Kidney epithelial cell (primary cell): ENCODE measurements at places on chromosomes 11 and 22. TPM values are rescaled to one million over a fixed set of nuclear protein-coding genes. Genes with fewer than 3 reads are reported as not detected.

DNA sequence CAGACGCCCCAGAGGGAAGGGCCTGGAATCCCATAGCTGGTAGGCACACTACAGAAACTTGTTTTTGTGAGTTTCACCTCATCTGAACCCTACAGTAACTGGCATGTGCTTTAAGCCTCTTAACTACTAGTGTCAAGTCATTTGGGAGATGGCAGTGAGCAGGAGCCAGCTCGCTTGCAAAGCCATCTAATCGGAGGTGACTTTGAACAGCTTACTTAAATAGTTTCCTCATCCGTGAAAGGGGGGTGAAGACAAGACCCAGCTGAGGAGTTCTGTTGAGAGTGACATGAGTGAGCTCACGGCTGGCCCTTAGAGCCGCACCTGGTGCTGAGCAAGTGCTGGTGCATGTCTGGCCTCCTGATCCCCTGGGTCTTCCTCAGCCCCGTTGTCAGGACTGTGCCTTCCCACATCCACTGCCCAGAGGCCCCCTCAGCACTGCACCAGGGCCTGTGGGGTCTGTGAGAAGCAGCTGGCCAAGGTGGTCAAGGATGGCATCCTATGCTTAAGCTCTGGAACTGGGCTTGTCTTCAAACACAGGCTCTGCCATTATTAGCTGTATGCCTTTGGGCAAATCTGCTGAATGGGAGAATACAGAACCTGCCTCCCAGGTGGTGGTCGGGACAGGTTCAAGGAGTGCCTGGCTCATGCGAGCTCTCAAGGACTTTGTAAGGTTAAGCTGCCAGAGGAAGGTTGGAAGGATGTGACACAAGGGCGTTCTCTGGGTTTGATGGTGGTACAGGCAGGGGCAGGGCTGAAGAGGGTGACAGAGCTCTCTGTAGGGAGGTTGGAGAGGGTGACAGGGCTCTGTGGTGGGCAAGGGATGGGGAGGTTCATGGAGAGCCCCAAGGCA is 27.3 kb downstream of the INCENP start:
- DNase-seq, result no peak

Gene GNG3
- not detected in 2 replicates for total RNA-seq

GRCh38 chr22:37186228-37186996 is 1.6 kb downstream of the C1QTNF6 start:
- no peak for DNase-seq

DNA sequence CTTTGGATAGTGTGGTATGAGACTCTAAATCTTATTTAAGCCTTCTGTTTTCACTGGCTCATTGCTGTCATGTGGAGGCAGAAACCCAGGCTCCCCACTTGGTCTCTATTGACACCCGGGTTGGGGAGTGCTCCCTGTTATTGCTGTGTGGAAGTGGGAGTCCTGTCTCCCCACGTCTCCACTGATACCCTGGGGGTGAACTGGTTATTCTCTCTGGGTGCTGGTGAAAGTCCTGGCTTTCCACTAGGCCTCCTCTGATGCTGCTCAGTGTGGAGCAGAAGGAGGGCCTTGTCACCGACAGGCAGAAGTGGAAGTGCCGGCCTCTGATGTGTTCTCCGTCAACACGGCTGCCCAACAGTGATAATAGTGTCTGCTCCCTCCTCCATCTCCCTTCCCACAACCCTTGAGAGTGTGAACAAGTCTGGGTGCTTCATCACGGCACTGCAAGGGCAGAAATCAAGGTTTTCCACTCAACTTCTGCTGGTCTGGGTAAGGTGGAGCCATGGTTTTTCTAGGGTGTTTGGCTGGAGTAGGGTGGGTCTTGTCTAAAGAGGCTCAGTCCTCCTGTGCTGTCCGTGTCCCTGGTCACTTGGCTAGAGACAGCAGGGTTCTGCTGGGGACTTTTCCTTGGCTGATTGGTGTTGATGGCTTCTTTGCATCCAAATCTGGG is 240.7 kb upstream of the B3GAT1 start:
- no peak for DNase-seq

Gene TSGA10IP
- total RNA-seq, result not detected in 2 replicates

- peak; percentile 83 for DNase-seq
Observed at GRCh38 chr11:12900496-12900895, 108.6 kb upstream of the RASSF10 start.

DNA sequence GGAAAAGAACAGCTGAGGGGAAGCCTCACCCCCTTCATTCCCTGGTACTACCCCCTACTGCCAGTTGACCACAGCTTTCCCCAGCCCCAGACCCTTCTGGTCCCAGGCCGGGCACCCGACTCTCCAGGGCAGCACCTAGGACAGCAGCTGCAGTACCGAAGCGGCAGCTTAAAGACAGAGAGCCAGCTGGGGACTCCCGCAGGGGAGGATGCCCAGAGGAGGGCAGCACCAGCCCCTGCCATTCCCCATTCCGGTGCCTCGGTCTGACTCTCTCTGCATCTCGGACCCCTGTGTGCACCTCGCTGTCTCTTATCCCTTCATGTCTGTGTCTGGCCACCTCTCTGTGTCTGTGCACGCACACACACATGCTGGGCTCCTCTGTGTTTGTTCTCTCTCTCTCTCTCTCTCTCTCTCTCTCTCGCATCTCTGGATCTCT is 9.4 kb downstream of the IGSF9B start:
- DNase-seq, result no peak

DNA sequence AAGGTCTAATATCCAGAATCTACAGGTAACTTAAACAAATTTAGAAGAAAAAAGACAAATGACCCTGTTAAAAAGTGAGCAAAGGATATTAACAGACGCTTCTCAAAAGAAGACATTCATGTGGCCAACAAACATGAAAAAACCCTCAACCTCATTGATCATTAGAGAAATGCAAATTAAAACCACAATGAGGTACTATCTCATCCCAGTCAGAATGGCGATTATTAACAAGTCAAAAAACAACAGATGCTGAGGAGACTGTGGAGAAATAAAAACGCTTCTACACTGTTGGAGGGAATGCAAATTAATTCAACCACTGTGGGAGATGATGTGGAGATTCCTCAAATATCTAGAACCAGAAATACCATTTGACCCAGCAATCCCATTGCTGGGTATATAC is 67.2 kb downstream of the SLC17A6 start:
- no peak for DNase-seq

DNA sequence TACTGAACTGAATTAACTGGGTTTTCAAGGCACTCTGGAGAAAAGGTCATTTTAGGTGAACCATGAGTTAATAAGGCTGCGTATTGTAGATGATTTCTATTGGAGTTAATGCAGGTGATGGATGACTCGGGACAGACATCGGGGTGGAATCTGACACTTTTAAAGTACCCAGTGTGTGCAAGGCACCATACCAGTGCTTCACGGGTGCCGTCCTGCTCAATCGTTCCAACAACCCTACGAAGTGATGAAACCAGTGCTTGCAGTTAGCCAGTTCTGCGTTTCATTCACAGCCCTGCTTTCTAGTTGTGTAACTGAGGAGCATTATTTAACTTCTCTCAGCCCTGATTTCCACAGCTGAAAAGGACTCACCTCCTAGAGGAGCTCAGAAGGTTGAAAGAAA is 216.5 kb downstream of the BARX2 start:
- DNase-seq, result no peak

Gene CHRDL2
- not detected in 2 replicates for total RNA-seq

DNA sequence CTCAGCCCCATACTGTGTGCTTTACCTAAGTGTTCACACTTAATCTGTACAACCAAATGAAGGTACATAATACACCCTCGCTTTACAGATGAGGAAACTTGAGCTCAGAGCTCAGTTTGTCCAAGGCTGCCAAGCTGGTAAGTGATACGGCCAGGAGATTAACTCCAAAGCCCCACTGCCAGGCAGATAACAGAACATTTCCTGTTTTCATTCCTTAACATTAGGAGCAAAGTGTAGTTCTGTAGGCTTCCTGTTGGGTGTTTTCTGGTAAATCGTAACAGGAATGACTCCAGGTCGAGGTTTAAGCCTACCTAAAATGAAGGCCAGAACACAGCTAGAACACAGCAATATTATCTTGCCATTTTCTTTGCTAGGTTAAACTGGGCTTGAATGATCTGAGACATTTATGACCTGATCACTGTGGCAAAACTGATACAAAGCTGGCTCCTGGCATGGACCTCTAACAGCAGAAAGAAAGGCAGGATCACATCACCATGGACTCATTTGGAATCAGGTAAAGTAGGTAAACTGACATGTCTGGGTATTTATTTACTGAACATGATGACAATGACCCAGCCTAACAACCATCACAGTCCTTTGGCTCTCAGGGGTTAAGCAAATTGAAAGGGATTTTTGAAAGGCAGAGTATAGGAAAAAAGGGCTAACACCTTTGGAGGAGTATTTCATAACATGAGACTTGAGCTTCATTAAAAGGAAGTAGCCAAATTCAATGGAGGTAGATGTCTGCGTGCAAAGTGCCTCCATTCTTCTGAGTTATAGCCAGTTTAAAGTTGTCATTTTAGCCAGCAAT is 3.9 kb upstream of the NUP50 start:
- DNase-seq, result no peak

DNA sequence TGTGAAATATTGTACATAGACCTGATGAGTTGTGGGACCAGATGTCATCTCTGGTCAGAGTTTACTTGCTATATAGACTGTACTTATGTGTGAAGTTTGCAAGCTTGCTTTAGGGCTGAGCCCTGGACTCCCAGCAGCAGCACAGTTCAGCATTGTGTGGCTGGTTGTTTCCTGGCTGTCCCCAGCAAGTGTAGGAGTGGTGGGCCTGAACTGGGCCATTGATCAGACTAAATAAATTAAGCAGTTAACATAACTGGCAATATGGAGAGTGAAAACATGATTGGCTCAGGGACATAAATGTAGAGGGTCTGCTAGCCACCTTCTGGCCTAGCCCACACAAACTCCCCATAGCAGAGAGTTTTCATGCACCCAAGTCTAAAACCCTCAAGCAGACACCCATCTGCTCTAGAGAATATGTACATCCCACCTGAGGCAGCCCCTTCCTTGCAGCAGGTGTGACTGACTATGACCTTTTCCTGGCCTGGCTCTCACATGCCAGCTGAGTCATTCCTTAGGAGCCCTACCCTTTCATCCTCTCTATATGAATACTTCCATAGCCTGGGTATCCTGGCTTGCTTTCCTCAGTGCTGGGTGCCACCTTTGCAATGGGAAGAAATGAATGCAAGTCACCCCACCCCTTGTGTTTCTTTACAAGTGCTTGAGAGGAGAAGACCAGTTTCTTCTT is 12.3 kb downstream of the PIK3IP1 start:
- DNase-seq, result no peak

- DNase-seq, result no peak
Observed at GRCh38 chr11:93082900-93083299, 113.4 kb downstream of the MTNR1B start.

DNA sequence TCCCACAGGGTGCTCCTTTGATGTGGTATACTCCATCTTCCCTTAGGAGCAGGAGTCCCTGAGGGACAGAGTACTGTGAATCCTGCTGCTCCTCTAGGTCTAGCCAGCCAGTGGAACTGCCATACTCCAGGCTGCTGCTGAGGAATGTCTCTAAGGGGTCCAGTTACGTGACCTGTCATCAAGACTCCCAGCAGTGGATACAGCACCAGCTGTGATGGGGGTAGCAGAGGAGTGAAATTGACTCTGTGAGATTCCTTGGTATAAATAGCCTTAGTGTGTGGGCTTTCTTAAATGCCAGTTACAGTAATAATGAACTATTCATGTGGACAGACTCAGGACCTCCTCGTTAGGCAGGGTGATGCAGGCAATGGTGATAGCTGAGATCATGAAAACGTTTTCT is 140.4 kb upstream of the LUZP2 start:
- DNase-seq, result no peak

DNA sequence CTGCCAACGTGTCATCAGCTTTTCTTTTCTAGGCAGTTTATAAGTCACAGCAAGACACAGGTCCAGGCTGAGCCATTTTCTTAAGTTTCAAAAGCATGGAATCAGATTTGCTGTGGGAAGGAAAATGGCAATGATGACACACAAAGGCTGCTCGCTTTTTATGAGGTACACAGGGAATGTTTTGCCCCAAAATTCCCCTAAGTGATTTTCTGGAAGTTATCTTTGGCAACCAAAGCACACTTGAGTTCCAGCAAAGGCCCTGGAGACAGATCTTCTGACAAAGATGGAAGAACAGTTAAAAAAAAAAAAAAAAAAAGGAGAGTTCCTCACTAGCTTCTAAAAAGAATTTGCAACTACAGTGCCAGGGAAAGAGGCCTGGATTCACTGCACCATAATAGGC is 260.8 kb downstream of the LARGE1 start:
- no peak for DNase-seq

GRCh38 chr11:9802291-9802861 is 138.5 kb downstream of the SWAP70 start:
- peak; percentile 19 for DNase-seq

Gene ASCL2
- total RNA-seq, result 0.21 TPM in 1 of 2 replicates, not detected in the other

GRCh38 chr11:75236062-75236461 is 4.5 kb upstream of the TPBGL start:
- no peak for DNase-seq

DNA sequence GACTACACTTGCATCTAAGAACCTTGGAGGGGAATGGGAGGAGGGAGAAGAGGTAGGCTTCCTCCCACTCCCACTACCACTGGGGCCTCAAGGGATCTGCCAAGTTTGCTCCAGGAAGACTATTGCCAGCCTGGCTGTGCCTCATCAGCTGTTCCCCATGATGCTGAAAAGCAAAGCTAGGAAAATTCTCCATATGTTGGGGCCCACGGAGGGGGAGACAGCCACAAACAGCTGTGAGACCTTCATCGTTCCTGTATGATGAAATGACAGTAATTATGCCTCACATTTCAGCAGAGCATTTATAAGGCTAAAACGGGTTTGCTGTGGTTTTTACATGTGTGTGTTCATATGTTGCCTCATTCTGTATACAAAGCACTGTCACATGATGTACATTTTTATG is 6.7 kb downstream of the DSCAML1 start:
- no peak for DNase-seq

DNA sequence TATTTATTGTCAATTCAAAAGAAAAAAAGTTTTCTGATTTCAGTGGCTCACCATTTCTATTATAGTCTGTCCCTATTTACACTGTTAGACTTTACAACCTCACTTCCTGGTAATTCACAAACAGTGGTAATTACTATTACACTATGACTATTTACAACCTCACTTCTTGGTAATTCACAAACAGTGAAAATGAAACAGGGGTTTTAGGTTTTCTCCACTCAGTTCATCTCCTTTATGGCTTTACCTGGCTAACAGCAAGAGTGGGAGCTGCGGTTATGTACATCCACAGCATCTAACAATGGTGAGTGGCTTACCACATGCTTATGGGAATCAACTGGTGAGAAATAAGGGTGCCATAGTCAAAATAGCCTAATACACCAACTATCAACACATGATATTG is 166.4 kb downstream of the CASP12 start:
- no peak for DNase-seq

DNA sequence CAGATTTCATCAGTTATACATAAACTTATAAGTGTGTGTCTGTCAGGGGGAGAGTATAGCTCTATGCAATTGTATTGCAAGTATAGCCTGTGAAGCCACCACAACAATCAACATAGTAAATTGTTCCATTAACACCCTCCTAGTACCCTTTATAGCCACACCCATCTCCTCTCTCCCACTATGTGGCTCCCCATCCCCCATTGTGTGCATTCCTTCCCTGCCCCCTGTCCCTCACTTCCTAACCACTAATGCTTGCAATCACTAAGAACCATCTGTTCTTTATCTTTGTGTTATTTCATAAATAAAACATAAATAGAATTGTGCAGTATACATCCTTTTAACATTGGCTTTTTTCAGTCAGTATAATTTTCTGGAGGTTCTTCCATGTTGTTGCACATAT is 83.1 kb upstream of the SLC5A12 start:
- DNase-seq, result no peak

GRCh38 chr22:28768701-28769393 is 3.6 kb upstream of the CCDC117 start:
- DNase-seq, result no peak

Gene GRM5
- 0.17 and 0.34 TPM in 2 replicates for total RNA-seq
